ENCODE measurements at places on chromosomes 7 and 10.

- peak; percentile 45 for DNase-seq
These were observed 58.3 kb downstream of the VCL start for GRCh38 chr10:74056050-74056818.

DNA sequence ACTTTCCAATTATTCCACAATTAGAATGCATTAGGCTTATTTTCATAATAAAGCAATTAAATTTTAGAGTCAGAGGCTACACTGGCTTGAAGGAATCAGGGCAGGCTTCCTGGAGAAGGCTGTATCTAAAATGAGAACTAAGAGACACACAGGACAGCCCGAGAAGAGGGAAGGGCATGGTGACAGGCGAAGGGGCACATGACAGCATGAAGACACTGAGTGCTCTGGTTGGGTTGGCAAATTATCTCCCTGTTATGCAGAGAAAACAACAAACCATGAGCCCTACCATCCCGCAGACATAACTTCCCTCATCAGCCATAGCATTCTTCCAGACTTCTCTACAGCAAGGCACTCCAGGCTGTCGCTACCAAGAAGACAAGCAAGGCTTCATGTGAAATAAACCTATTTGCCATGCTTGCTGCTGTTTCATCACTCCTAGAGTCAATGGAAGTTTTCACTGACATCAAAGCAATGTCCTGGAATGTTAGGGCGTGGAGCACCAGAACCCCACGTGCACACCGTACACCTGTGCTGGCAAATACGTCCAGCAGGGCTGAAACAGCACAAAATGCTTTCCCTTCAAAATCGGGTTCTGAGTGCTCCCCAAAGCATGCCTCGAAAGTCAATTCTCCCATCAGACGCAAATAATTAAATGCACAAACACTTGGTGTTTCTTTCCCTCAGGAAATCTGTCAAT is 21.3 kb downstream of the VOPP1 start:
- no peak for DNase-seq

GRCh38 chr10:35421553-35422178 is 85.4 kb downstream of the CCNY start:
- no peak for DNase-seq

DNA sequence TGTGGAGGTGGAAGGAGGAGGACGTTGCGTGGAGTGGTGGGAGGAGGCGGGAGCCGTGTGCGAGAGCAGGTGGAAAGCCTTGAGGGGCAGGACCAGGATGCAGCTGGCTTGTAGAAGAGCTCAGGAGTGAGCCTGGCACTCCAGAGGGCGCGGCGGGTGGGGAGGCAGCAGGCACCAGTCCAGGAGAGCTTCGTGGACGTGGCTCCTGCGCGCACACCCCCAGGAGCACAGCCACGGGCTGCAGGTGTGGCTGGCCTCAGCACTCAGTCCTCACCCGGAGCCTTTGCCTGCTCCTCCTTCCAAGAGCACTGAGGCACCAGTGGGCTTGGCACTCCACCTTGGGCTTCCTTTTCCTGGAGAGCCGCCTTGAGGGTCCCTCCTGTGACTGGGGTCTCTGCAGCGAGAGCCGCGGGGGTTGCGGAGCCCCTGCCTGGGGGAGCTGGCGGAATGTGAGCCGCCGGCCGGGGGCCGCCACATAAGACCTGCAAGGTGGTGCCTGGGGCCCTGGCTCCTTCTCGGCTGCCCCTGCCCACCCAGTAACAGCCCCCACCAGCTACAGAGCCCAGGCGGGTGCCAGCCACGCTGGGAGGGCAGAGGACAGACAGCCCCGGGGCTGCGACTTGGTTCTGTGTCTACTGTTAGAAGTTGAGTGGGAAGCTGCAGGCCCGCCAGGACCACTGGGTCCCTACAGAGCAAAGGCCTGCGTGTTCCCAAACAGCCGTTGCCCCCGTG is 11.1 kb downstream of the MAFK start:
- DNase-seq, result no peak

- DNase-seq, result no peak
These were observed 124.2 kb downstream of the GNAT3 start for GRCh38 chr7:80387634-80388193.

DNA sequence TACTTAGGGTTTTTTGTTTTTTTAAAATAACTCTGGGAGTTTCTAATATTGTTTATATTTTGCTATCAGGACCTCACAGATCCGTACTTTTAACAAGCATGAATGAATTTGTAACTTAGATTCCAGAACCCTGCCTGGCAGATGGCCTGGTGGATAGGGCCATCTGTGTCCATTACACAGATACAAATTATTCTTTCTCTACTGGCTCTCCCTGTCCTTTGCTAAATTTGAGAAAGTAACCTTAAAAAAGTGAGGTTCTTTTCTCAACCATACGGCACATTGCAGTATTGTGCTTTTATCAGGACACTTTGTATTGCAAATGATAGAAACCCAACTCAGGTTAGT is 26.6 kb downstream of the LCOR start:
- no peak for DNase-seq

GRCh38 chr7:6647080-6647479 is 10.0 kb downstream of the ZNF316 start:
- DNase-seq, result no peak

DNA sequence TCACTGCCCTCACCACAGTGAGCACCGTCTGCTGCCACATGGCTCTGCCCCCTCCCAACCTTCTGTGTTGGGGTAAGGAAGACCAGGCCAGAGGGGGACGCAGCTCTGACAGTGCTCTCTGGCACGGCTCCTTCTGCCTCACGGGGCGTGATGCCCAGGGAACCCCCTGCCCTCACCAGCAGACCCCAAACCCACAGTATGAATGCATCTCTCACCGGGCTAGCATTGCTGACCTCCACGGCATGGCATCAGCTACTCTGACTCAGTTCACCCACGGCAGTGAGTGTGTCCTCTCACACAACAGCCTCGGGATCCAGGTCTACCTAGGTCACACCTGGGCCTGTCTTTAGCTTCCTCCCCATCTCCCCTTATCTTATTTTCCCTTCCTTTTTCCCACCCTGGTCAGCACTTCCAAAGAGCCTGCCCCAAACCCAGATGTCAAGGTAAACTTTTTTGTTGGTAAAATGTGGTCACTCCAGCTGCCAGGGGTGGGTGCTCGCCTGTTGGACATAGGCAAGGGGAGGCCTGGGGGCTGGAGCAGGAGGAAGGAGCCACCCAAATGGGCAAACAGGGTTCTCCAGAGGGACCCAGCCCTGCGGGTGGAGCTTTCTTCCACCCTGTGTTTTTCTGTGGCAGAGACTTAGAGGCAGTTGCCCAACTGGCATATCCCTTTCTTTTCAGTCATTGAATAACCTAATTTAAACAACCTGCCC is 4.4 kb downstream of the CALML3 start:
- no peak for DNase-seq

GRCh38 chr7:29329686-29330085 is 135.1 kb downstream of the CHN2 start:
- no peak for DNase-seq

DNA sequence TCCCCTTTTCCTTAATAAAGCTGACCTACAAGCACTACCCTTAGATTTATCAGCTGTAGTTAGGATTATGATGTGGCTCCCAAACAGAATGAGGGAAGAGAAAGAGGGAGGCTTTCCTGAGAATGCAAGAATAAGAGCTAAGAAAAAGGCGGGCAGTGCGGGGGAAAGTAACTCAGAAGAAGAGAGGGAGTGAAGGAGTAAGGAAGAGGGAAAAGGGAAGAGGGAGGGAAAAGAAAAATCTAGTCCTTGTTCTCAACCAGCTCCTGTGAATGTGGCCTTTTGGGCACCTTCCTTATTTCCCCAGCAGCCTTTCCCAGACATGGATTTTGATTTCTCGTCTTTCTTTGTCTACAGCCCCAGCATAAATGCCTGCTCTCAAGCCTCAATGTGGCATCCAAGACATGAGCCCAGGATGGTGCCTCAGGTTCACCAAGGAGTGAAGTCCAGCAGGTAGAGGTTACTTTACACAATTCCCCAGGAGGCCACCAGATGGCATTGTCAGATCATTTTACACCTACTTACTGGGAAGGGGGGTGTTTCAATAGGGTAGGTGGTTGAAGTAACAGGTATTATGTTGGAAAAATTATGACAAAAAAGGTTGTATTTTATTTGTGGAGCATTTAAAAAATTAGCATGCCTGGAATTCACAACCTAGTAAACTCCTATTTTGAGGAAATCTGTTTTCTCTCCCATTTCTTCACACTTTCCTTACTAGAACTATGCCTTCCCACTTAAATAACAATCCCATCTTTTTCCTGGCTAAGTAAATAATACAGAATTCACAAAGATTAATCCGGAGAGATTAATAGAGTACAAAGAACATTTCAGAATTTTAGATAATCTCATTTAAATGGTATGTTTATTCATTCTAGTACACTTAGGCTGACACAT is 106.5 kb downstream of the HTR7 start:
- DNase-seq, result peak; percentile 50

GRCh38 chr10:86953747-86954680 is 3.4 kb downstream of the MMRN2 start:
- DNase-seq, result no peak

GRCh38 chr7:106102387-106102966 is 9.6 kb downstream of the SYPL1 start:
- DNase-seq, result no peak

DNA sequence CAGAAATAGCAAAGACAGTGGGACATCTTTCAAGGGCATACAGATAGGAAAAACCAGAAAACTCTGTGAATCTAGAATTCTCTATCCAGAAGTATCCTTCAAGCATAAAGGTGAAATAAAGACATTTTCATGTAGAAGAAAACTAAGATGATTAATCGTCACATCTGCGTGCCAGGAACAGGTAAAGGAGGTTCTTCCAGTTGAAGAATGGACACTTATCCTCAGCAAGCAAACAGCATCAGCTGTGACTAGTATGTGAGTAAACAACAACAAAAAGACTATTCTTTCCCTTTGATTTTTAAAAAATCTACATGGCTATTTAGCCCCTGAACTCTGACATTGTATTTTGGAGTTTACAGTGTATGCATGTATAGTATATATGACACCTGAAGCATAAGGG is 124.9 kb downstream of the LRMDA start:
- no peak for DNase-seq

DNA sequence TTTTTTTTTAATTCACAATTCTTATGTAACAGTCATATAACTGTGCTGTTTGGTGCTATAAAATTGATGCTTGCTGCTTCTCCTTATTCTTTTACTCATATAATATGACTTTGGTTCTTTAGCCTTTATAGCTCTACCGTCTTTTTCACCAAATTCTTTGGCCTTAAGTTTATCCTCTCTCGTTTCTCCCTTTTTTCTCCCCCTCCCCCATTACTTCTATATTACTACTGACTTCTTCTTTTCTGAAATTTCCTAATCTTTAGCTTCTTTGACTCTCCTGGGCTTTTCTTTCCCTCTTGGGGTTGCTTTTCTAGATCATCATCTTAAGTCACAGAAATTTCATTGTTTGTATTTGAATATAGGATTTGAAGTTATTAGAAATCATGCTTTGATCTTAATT is 3.8 kb downstream of the BCCIP start:
- DNase-seq, result no peak

DNA sequence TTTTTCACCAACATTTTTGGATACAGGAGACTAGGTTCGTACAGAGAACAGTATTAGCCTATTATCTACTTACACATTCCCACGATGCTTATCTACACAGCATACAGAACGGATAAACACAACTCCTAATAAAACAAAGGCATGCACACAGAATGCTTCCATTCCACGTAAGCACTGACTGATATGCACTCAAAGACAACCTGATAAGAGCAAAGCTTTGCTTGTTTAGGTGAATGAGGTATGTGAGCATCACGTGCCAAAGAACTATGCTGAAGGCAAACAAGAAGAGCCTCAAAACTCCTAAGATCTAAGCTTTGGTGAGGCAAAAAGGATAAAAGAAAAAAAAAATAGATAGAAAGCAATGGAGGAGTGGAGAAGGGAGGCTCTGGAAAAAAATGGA is 413.5 kb upstream of the LRRN3 start:
- no peak for DNase-seq

- no peak for DNase-seq
These were observed 12.3 kb upstream of the MYPN start for GRCh38 chr10:68096913-68097516.

GRCh38 chr10:124697837-124698544 is 46.2 kb downstream of the FAM53B start:
- DNase-seq, result peak; percentile 57

- DNase-seq, result no peak
These were observed 149.2 kb downstream of the TRIL start for GRCh38 chr7:28808796-28809533.

- no peak for DNase-seq
These were observed 106.7 kb upstream of the MBL2 start for GRCh38 chr10:52879091-52879807.

GRCh38 chr7:128030263-128030653 is 979 bp downstream of the LRRC4 start:
- DNase-seq, result no peak

GRCh38 chr7:75696263-75697037 is 42.3 kb downstream of the HIP1 start:
- no peak for DNase-seq

- DNase-seq, result no peak
These were observed 38.6 kb downstream of the STEAP4 start for GRCh38 chr7:88268051-88268450.

GRCh38 chr10:74227697-74228424 is 76.8 kb downstream of the ADK start:
- no peak for DNase-seq

DNA sequence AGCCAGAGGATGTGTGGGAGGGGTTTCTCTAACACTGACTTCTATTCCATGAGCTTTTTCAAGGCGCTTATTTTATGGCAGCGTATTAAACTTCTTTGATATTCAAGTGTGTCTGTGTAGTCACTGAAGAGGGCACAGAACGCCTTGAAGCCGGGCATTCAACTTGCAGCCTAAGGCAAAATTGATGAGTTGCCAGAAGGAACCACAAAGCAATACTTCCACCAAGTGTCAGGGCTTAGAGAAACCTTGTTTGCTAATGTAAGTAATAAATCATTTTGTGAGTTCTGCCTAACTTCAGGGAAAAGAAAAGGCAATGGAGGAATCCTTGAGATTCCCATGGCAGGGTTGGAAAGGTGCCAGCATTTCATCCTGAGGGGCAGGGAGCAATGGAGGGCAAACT is 163.8 kb downstream of the LCOR start:
- DNase-seq, result no peak

- no peak for DNase-seq
These were observed 295.3 kb upstream of the COBL start for GRCh38 chr7:51611937-51612336.

DNA sequence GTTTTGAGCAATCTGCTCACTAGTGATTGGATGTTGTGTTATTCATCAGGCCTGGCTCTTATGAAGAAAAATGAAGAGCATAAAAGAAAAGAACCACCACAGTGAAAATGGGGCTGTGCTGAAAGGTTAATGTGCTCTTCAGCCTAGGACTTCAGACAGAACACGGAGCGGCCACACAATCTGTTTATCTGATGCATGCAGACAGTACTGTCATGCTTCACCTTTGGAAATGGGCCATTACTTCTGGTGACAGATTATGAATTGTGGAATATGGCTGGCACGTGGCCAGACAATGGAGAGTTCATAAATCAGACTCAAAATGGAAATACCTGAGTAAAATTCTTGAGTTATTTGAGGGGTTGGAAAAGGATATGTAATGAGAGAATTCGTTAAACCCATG is 86.0 kb upstream of the NOBOX start:
- no peak for DNase-seq

GRCh38 chr10:95236068-95236903 is 42.2 kb downstream of the ACSM6 start:
- DNase-seq, result no peak

- no peak for DNase-seq
These were observed 336.4 kb downstream of the NRG3 start for GRCh38 chr10:82211346-82211745.

GRCh38 chr7:73879977-73880681 is 19.2 kb downstream of the TMEM270 start:
- DNase-seq, result no peak

GRCh38 chr10:102868911-102869257 is 386 bp upstream of the AS3MT start:
- no peak for DNase-seq

Data from activated CD4-positive, alpha-beta memory T cell treated with anti-CD3 and anti-CD28 coated beads, Interleukin-2, amount 10 ng/mL, durations not matched to agents 7 days and 5 days (primary cell).